ENCODE measurements at places on chromosomes 1 and 21.

- DNase-seq = no peak
Observed at GRCh38 chr1:51331206-51332100, 1.1 kb upstream of the TTC39A start.

- no peak for DNase-seq
Observed at GRCh38 chr1:240056350-240056749, 35.3 kb upstream of the FMN2 start.

DNA sequence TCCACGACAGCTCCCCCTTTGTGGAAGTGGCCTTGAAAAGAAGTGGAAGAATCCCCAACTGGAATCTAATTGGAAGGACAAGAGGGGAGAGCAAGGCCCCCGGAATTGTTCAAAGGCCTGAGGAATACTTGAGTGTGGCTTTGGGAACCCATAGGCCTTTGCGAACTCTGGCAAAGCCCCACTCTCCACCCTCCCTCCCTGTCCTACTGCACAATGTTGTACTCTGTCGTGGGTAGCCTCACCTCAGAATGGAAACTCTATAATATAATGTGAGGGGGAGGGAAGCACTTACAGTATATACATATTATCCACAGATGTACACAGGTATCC is 28.5 kb downstream of the PLPP3 start:
- DNase-seq = no peak

DNA sequence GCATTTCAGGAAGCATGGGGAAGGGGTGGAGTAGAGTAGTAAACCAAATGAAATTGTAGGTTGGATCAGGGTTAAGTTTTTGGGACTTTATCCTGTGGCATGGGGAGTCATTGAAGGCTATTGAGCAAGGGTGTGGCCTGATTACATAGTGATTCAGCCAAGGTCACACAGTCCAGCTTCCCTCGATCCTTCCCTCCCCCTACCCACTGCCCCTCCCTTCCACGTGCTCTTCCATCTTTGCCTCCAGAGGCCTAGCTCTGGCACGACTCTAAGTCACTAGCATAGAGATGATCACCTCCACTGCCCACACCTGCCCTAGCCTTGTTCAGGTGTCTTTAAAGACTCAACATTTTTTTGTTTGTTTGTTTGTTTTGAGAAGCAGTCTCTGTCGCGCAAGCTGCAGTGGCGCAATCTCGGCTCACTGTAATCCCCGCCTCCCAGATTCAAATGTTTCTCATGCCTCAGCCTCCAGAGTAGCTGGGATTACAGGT is 37.2 kb upstream of the SLC9A1 start:
- peak; percentile 11 for DNase-seq

- DNase-seq = no peak
Observed at GRCh38 chr1:2130871-2131289, 63.7 kb downstream of the FAAP20 start.

DNA sequence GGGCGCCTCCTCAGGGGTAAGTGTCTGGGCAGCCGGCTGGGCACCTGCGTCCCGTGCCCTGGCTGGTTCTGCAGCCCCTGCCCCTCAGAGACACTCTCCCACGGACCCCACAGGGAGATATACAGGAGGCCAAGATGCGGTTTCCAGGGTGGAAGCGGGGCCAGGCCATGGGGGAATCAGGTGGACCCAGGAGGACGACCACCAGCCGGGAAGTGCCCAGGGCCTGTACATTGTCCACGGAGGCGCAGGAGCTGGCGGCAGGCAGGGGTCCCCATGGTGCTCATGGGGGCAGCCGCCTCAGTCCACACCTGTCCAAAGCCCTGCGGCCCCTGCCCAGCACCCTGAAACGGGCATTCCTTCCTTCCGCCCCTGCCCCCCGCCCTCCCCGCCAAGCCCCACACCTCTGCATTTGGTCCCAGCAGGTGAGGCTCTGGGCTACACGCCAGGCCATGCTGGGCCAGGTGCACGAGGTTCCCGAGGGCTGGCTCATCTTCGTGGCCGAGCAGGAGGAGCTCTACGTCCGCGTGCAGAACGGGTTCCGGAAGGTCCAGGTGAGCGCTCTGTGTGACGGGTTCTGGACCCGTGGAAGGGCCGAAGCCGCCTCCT is 36.7 kb downstream of the SLC19A1 start:
- no peak for DNase-seq

DNA sequence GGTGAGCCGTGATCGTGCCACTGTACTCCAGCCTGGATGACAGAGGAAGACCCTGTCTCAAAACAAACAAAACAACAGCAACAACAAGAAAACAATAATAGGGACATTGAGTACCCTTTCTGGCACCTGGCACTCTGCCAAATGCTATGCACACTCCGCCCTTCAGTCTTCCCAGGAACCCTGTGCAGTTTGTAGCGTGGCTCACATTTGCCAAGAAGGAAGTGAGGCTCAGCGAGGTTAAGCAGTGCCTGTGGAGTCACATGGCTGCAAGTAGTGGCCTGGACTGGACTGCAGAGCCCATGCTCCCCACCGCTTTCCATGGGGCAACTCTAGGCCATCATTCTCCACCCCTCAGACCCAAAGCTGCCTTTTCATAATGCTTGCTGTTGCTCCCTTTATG is 5.3 kb upstream of the EVA1B start:
- no peak for DNase-seq

DNA sequence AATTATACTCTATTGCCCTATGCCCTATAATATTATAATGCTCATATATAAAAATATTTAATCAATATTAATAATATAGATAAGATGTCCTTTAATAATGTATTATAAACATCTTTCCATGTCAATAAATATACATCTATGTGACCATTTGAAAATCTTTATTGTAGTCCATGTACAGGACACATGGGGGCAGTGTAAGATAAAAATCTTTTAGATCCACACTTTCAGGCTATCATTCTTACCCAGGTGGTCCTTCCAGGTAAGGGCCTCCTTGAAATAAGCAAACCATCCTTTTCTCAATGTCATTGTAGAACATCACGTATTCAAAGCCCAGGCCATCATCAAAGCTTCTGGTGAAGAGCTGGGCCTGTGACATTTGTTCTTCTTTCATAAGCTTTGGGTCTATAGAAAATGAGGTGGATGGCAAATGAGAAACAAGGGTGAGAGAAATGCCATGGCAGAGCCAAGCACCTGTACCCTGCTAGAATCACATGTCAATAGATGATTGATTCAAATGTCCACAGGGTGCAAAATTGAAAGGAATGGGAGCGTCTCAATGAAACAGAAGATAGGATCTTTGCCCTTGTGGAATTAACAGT is 20.2 kb downstream of the THEM4 start:
- no peak for DNase-seq

DNA sequence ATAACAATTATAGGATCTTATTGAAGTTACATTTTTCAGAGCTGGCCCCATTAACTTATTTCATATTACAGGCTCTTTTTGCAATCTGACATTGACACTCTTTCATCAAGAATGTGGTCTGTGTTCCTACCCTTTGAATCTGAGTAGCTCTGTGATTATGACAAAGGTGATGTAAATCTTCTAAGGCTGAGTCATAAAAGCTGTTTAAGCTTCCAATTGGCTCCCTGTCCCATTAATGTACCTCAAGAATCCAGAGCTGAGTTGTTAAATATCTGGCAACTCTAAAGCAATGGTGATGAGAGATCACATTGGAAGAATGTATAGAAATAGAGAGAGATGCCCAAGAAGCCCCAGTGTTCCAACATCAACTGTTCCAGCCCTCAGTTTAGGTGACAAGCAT is 178.5 kb upstream of the DEPDC1 start:
- peak; percentile 51 for DNase-seq

DNA sequence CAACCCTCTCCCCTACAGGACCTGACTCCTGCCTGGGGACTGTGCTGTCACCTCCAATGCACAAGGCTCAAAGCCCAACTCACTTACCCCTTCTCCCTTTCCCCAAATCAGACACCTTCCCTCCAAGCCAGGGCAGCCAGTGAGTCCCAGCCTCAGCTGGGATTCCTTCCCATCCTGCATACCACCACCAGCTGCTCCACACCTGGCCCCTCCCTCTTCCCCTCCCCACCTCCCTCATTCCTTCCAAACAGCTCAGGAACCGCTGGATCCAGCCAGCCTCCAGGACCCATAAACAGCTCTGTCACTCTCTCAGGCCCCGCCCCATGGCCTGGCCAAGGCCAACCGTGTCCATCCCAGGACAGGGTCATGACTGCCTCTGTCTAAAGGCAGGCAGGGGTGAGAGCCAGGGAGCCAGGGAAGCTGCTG is 41.4 kb downstream of the ACOT7 start:
- no peak for DNase-seq

- DNase-seq = no peak
Observed at GRCh38 chr21:24444736-24445135, 1162.5 kb downstream of the MRPL39 start.

GRCh38 chr1:61092642-61093041 is 10.3 kb downstream of the NFIA start:
- DNase-seq = no peak

DNA sequence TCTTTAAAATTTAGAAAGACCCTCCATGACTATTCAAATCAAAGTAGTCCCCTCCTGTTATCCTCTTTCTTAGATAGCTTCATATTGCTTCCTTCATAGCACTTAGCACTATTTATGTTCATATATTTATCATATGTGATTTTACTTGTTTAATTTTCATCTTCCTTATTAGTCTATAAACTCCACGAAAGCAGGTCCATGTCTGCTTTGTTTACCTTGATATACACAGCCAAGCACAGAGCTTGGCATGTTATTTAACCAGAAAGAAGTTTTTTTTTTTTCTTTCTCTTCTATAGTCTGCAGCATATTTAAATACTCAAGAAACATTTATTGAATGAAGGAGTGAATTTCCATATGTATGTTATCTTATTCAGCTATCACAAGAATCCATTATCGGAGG is 36.0 kb downstream of the SCP2 start:
- no peak for DNase-seq

DNA sequence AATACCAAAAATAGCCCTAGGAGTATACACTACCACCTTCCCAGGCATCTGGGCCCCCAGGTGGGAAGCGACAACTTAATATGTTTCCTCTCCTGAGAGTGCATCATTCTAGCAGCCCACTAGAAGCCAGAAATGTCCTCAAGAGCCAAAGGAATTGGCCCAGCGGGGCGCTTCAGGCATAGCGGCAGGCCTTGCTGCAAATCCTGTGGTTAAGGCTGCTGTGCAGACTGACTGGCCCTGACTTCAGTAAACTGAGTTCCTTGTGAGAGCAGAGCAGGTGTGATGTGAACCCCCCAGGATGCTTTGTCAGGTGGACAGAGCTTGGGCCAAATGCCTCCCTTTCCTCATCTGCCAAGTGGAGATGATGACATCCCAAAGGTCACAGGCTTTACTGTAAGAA is 29.7 kb upstream of the LDLRAP1 start:
- DNase-seq = no peak

- no peak for DNase-seq
Observed at GRCh38 chr1:209405183-209405814, 178.2 kb upstream of the CAMK1G start.

DNA sequence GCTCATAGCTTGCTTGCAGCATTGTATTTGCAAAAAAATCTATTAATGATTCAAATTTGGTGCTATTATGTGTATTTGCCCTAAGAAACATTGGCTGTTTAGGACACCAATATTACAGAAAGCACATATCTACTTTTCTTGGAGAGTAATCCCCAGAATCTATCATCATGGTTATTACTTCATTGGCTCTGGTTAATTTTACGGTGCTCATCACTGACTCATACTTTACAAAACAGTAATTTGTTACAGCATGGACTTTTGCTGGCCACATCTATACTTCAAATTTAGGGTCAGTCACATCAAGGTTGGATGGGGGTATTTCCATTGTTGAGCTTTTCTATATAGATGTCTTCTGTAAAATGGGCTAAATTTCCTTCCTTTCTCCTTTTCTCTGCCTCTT is 45.7 kb downstream of the SH3GLB1 start:
- DNase-seq = no peak

DNA sequence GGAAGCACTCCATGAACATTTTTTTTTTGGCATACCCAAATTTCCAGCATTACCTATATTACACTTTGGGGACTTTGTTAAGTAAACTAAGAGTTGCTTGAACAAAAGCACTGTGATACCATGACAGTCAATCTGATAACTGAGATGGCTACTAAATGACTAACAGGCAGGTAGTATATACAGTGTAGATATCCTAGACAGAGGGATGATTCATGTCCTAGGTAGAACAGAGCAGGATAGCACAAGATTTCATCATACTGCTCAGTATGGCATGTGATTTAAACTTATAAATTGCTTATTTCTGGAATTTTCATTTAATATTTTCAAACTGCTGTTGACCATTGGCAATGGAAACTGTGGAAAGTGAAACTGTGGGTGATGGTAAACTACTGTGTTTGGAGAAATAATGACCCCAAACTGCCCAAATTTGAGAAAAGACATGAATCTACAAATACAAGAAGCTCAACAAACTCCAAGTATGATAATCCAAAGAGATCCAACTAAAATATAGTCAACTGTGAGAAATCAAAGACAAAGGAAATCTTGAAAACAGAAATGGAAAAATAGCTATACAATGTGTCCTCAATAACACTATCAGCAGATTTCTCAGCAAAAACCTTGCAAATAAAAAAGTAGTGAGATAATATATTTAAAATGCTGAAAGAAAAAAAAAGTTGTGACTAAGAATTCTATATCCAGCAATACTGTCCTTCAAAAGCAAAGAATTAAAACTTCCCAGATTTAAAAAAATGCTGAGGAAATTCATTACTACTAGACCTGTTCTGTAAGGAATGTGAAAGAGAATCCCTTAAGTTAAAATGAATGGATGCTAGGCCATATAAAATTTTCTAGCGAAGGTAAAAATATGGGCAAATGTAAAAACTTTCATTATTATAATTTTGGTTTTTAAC is 410.4 kb downstream of the DUSP10 start:
- DNase-seq = no peak

GRCh38 chr21:36171336-36171735 is 14.7 kb downstream of the DOP1B start:
- DNase-seq = no peak

DNA sequence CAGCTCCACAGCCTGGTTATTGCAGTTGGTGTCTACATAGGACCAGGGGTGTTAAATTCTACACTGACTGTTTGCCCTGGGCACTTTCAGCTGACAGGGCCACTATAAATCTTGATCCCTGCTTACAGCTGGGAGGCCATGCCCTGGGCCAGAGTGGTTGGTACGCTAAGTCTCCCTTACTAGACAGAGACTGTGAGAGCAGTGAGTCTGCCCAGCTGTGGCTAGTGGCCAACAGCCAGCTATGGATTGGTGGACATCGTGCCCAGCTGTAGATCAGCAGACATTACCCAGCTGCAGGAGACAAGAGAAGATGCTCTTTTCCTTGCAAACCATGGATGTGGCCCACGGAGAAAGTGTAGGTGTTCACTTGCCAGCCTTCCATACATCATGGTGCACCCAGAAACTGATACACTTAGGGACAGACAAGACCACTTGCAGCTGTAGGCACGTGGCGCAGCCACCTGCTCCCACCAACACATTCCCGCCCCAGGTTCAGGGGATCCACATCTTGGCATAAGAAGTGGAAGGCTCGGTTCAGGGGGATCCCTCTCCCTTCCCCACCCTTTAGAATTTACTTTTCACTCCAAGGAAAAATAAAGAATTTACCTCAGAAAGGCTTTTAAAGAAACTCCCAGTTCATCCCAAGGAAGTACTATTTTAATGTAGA is 16.4 kb upstream of the PAX7 start:
- no peak for DNase-seq

Data from HS-5 (cell line).